ENCODE measurements at places on chromosomes 1 and 21. TPM values are rescaled to one million over a fixed set of nuclear protein-coding genes. Genes with fewer than 3 reads are reported as not detected.

ST6GALNAC3 gene
- total RNA-seq: not detected

FMO3 gene
- total RNA-seq: 0.29 TPM

GRCh38 chr1:181152892-181153633 lies 64.6 kb downstream of the IER5 start:
- ATAC-seq: peak; percentile 50

F5 gene
- 0.20 TPM for total RNA-seq

GRCh38 chr1:53498555-53499131 lies 39.4 kb downstream of the DMRTB1 start:
- no peak for ATAC-seq

DNA sequence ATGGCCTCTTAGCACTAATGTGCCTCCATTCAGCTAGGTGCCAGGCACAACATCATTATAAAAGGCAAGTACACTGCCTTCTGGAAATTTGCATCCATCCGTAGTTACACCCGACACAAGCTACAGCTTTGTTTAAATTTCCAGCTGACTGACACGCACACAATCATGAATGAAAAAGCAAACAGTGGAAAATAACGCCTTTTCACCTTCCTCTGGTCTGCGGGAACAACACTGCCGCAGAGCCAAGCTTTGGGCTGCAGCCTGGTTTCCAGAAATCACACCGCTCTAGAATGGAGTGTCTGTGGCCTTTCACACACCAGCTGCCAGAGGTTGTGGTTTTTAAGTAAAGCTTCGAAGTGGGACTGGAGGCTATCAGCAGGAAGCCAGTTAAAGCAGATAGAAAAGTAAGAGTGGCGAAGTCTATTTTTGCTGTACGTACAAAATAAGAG lies 142.8 kb upstream of the COA6 start:
- peak; percentile 72 for ATAC-seq

TIMM17A gene
- total RNA-seq: 70.8 TPM

GRCh38 chr21:42360317-42360716 lies 6.0 kb downstream of the TFF1 start:
- no peak for ATAC-seq

TNFRSF18 gene
- 0.21 TPM for total RNA-seq

DNA sequence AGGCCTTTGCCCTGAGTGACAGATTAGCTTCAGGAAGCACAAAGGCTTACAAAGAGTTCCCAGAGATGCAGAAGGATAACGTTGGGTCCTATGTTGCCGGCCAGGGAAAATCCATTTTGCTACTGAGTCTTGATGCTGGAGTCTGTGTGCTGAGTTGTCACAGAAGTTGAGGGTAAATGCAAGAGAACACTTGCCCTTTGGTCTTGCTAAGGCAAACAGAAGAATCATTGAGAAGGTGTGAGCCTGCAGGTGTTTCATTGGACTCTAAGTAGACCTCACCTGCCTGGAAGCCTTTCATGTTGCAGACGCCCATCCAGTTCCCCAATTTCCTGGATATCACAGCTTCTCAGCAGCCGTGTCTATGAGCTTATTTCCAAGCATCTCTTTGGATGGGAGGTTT lies 105.2 kb downstream of the PCP4 start:
- no peak for ATAC-seq

GRCh38 chr1:109718495-109718894 lies 6.4 kb downstream of the GSTM5 start:
- ATAC-seq: no peak

S100A7 gene
- total RNA-seq: not detected

- peak; percentile 52 for ATAC-seq
Observed at GRCh38 chr1:38746941-38747600, 112.5 kb downstream of the RRAGC start.

DNA sequence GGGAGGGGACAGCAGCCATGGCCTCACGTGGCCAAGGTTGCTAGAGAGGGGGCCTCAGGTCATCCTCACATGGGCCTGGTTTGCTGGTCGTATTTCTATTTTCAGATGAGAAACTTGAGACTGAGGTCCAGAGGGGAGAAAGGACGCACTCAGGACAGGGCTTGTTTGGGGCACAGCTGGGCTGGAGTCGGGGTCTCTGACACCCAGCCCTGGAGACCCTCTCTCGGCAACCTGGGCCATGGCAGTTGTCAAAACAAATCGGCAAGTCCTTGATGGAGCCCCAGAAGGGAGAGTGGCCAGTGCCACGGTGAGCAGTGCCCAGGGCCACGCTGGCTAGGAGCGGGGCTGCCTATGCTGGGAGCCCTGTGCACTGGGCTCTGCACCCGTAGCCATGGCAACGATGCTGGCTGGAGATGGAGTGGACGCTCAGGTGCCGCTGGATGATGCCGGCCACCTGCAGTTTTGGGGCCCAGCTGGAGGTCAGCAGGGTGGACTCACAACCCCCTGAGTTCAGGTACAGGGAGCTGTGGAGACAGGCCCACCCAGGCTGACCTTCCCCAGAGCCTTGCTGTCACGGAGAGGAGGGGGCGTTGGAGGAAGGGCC lies 11.1 kb downstream of the LRRC3 start:
- ATAC-seq: no peak

DNA sequence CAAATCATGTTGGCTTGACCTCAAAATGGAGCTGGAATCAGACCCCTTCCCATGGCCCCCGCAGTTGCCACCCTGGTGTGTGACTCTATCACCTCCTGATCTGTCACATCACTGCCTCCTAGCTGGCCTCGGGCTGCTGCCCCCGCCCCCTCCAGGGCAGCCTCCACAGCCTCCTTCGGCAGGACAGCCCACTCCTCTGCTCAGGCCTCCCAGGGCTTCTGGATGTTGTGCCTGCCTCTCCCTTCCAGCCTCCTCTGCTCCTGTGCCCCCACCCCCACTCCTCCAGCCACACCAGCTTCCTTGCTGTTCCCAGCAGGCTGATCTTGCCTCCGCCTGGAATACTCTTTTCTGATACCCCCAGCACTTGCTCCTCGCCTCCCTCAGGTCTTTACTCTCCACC lies 134.4 kb upstream of the EDN2 start:
- ATAC-seq: no peak
